Stimulated activated CD8-positive, alpha-beta memory T cell treated with anti-CD3 and anti-CD28 coated beads, Interleukin-15, amount 100 ng/mL, for 48 hours (primary cell): ENCODE measurements at places on chromosomes 1 and 21.

GRCh38 chr1:233097546-233097945 is 147.1 kb downstream of the NTPCR start:
- no peak for DNase-seq

- no peak for DNase-seq
These were observed 95.3 kb downstream of the NAV1 start for GRCh38 chr1:201634261-201634660.

DNA sequence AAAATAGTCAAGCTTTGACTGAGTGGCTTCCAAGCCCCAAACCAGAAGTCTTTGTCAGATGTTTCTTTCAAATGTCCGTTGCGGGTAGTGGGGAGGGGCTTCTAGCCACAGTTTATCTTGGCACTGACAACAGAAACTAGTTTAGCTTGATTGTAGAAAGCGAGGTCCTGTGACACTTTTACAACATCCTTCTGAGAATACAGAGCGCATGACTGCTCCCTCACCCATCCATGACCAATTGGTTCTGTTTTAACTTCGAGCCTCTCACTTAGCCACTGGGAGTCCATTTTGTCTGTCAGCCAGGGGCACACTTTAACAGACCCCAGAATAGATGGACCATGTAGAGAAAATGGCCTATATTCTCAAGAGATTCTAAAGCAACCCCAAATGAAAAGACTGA is 199.2 kb upstream of the ST6GALNAC5 start:
- no peak for DNase-seq

DNA sequence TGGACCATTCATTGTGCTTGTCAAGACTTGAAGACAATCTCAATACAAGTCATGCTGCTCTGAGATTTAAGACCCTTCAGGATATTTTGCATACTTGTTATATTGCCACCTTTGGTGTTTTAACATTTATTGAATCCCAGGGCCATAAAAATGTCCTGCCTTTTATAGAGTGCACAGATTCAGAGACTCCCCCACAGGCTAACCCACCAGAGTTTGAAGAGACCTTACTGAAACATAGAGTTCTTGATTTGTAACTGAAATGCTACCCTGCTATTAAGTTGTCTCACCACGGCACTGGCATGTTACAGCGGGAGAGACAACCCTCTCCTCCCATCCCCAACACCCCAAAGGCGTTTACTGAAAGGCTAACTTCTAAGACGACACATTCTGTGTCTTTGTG is 313.9 kb upstream of the USP24 start:
- no peak for DNase-seq

DNA sequence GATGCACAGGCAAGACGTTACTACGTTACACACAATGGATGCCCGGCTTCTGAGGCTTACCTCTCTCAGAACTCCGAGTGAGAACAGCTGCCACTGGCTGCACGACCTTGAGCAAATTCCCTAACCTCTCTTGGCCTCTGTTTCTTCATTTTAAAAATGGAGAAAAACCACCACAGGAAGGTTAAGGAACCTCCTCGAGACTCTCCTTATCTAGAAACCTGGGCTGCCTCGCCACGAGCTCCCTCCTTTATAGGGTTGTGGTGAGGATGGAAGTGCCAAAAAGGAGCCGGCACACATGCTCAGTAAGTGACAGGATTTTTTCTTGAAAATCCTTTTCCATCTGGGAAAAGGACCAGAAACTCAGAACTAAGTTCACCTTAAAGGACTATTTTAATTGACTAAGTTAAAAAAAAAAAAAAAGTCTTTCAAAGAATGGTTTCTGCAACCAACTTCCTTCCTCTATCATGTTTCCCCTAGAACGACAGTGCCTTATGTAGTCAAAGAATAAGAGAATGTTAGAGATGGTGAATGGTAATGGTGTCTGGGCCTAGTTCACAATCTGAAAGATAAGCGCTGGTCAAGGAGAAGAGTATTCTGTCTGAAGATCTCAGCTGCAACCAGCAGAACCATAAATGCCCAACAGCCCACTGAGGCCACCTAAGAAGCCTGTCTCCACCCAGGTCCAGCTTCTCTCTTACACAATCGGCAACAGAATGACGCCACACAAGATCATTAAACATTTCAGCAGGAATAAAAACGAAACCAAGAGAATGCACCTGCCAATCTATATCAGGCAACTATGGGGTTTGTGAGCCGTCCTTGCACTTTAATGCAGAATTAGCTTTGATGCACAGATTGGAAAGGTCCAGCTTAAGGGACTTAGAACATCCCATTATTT is 64.9 kb downstream of the SLC45A1 start:
- no peak for DNase-seq

GRCh38 chr1:67522001-67522441 is 91.8 kb upstream of the SERBP1 start:
- DNase-seq = no peak

DNA sequence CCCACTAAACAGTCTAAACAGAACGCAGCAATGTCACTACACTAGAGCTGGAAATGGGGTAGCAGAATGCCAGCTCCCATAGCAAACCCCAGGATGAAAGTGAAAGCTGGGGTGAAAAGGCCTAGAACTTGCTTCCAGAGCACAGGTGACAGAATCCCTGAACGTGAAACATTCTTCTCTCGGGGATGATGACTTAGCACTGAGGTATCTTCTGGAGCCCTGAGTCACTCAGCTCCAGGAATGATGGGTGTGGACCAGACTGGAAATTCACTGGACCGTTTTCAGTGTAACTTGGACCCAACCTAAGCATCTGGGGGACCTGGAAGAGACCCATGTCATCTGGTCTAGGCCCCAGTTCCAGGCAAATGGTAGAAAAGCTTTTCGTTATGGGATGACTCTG is 108.9 kb downstream of the CDC7 start:
- DNase-seq = no peak

DNA sequence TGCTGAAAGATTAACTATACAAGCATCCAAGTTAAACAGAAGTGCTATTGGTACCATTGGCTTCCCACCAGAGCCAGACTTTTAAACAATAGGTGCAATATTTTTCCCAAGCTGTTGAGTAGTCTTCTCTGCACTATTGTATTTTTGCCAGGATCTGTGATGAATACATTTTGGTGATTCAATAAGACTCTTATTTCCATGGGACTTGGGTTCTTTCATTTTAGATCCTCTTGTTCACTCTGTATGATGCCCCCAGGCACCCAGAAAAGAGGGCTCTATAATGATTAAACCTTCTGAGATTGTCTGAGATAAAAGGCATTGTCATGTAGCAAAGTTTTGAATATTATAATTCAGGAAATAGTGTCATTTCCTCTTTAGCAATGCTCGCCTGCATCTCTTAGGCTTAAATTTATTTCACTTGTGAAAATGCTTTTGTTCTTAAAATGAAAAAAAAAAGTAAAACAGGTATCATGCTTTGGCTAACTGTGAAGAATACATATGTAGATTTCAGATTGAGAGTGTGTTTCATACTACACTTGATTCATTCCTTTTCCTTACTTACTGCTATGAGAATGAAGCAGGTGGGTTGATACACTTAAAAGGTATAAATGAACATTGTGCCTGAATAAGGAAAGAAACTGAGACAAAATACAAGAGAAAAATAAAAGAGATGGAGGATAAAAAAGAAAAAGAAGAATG is 275.0 kb downstream of the HMCN1 start:
- DNase-seq = no peak

GRCh38 chr1:39508857-39509305 is 17.4 kb downstream of the BMP8A start:
- DNase-seq = no peak

DNA sequence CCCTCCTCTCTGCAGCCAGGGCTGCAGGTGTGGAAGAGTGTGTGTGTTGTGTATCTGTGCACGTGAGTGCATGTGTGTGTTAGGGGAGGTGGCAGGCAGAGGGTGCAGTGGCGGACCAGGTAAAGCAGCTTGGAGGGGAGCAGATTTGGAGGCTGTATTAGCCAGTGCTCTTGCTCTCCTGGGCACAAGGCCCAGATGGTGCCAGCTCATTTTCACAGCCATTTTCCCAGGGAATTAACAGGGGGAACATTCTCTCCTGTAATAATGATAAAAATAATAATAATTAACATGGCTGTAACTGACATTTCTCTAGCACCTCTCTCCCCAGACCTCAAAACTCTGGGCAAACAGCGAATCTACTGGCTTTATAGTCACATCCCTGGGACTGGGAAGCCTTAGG is 43.6 kb downstream of the LRRN2 start:
- no peak for DNase-seq

GRCh38 chr1:199123615-199124014 is 484.8 kb downstream of the PTPRC start:
- no peak for DNase-seq

GRCh38 chr1:186736971-186737685 is 56.9 kb upstream of the PTGS2 start:
- DNase-seq = no peak

- DNase-seq = peak; percentile 62
These were observed 12.7 kb downstream of the TFF2 start for GRCh38 chr21:42337830-42338728.

- peak; percentile 7 for DNase-seq
These were observed 124.5 kb downstream of the ZNF648 start for GRCh38 chr1:181936768-181937581.

DNA sequence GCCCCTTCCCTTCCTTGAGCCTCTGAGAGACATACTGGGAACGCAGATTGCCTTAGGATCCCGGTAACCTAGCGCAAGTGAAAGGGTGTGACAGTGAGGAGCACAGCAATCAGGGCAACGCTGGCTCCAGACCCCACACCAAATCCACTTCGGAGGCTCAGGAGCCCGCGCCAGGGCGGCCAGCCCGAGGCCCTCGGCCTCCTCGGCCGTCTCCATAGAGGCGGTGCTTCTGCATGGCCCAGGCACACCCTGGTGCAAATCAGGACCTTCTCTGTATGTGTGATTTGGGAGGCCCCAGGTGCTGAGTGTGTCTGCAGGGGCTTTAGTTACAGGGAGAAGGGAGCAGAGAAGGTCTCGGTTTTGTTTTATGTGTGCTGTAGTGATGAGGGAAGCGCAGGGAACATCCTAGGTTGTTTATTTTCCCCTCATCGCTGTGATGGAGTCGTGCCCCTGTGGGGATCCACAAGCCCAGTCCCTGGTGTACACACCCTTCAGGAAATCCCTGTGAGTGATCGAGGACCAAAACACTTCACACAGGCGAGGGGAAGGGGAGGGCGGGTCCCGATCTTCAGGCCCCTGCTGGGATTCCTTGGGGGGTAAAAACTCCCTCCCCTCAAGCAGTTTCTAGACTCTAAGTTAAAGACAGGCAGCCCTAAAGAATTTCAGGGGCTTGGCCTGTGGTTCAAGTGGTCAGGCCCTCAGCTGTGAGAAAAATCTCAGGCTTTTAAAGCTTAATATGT is 9.4 kb downstream of the KIAA1614 start:
- no peak for DNase-seq

DNA sequence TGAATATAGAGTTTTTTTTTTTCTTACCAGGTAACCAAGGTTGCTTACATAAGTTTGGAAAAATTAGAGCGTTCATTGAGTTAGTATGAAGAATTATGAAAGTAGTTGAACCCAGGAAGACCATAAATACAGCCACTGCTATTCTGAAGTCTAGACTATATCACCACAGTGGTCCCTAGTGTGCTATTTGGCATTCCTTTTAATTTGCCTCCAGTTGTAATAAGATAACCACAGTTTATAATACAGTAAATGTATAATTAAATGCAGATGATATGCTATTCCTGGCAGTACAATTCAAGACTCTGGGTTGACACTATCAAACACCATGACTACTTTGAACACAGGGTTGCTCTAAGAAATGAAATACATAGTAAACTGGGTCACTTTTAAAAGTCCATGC is 270.5 kb downstream of the BRINP2 start:
- DNase-seq = no peak

- DNase-seq = no peak
These were observed 552 bp upstream of the ZNF691 start for GRCh38 chr1:42845866-42846256.

DNA sequence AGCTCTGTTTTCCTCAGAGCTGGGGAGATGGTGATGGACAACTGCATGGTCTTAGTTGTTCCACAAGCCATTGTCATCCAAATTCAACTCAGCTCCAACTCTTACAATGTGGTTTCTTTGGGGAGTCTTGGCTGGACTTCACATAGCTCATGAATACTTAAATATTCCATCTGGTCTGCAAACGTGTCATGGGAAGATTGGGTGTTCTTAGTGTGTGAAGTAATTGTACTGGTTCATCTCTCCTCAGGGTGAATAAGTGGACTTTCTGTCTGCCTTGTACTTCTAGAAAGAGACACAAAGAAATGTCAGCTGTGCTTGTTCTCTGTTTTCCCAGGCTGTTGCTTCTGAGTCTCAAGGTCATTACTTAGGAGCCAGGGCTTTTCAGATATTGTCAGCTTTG is 106.6 kb downstream of the VPS13D start:
- DNase-seq = no peak

DNA sequence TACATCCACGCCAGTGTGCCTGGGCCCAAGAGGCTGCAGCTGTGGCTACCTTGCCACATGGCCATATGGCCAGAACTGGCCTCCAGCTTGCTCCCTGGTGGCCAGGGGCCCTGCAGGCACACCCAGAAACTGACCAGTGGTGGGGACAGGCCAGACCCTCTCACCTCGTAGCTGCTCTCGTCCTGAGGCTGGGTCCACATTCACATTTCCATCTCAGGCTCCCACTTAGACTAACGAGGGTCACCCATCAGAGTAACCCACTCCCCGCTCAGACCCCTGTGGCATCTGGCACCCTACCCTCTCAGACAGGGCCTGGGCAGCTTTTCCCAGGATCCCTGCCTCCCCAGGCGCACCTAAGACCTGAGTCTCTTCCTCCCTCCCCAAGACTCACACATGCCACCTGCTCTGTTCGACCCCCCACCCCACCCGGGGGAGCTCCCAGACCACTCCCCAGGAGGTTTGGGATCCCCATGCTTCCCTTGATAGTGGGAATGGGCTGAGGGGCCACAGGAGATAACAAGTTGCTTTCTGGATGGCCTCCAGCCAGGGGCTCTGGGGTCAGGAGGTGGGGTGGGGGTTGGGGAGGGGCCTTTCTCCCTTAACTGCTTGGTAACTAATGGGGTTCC is 21.3 kb upstream of the RNU1-4 start:
- no peak for DNase-seq

- DNase-seq = no peak
These were observed 12.9 kb upstream of the LELP1 start for GRCh38 chr1:153190373-153190772.

DNA sequence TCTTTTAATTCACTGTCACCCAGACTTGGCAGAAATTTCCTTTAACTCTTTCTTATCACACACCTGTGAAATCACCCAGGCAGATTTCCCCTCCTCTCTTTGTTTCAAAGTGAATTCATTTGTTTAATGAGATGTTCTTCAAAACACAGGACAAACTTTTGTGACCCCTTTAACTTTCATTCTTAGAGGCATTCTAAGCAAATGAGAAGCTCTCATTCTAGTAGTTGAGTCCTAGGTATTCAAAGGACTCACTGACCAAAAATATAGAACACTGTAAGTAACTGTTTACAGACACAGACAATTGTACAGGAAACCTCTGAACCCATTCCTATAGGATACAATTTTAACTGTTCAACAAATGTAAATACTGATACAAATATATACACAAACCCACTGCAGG is 16.9 kb downstream of the LRRC8C start:
- DNase-seq = no peak

DNA sequence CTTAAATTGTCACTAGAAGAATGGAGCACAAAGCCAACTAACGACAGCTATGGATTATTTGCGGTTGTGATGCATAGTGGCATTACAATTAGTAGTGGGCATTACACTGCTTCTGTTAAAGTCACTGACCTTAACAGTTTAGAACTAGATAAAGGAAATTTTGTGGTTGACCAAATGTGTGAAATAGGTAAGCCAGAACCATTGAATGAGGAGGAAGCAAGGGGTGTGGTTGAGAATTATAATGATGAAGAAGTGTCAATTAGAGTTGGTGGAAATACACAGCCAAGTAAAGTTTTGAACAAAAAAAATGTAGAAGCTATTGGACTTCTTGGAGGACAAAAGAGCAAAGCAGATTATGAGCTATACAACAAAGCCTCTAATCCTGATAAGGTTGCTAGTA is 13.5 kb downstream of the USP1 start:
- DNase-seq = no peak
